T-helper 2 cell treated with Interferon-gamma antibody and Interleukin-4, amounts not matched to agents 100 ng/mL and 5 ng/mL, for 36 hours (primary cell): ENCODE measurements at places on chromosomes 3 and 15. TPM values are rescaled to one million over a fixed set of nuclear protein-coding genes. Genes with fewer than 3 reads are reported as not detected.

The MESP1 gene
- 1.8 and 2.8 TPM in 2 replicates for total RNA-seq

The ARPC4 gene
- 295 and 297 TPM in 2 replicates for total RNA-seq

The CSPG4 gene
- total RNA-seq: not detected in 2 replicates

The SH2D7 gene
- 0.11 and 0.34 TPM in 2 replicates for total RNA-seq

The ASB14 gene
- not detected in 2 replicates for total RNA-seq

The ZBBX gene
- not detected in 2 replicates for total RNA-seq

The SST gene
- not detected in 2 replicates for total RNA-seq

The NRROS gene
- 85.8 and 87.2 TPM in 2 replicates for total RNA-seq

The MYRIP gene
- total RNA-seq: not detected in 2 replicates

The ZNF620 gene
- 6.5 and 6.9 TPM in 2 replicates for total RNA-seq

The CCR5 gene
- total RNA-seq: 8.9 TPM in 2 replicates

The NEIL1 gene
- 1.3 and 2.0 TPM in 2 replicates for total RNA-seq

The TEX9 gene
- total RNA-seq: 0.39 and 0.77 TPM in 2 replicates

The MASP1 gene
- total RNA-seq: not detected in 2 replicates

The FSTL1 gene
- total RNA-seq: 0.14 and 0.25 TPM in 2 replicates
